ENCODE measurements at places on chromosomes 5 and 9.

DNA sequence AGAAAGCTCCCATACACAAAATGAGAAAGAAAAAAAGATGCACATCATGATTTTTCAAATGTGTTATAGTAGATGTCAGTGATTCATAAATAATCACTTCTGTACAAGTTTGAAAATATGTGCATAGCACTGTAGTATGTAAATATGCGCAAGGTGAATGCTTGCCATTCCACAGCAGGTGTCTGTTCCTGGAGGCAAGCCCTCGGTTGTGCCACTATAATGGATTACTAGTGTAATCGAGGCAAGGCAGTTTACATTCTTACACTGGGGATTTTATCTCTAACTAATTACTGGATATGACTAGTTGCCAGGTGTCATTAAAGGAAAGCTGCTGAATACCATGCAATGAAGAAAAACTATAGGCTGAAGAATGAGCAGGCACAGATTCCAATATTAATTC is 93.6 kb downstream of the ARHGEF28 start:
- DNase-seq, result no peak

- DNase-seq, result no peak
Observed at GRCh38 chr9:125085703-125086477, 57.4 kb downstream of the SCAI start.

DNA sequence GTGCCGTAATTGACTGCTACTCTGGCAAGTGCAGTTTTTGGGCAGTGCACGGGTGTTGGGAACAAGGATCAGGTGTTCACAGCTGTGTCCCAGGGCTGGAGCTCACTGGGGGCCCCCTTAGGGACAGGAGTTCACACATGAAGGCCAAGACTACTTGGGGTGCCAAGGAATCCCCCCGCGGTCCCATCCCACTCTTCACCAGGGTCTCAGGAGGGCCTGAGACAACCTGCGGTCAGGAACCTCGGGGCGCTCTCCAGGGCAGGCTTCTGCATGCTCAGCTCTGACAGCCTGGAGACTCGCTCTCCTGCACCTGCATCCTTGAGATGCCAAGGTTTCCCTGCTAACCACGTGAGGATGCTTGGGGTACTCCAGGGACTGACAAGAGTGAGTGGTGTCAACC is 2.3 kb upstream of the MAN1B1 start:
- DNase-seq, result no peak

- DNase-seq, result no peak
Observed at GRCh38 chr5:128329386-128329939, 208.6 kb downstream of the FBN2 start.

Data from PC-9 (cell line).